ENCODE measurements at places on chromosomes 7 and 10.

GRCh38 chr10:118882741-118883140, 128.0 kb upstream of the CACUL1 start:
- DNase-seq: no peak

GRCh38 chr10:67262675-67263074, 336.8 kb downstream of the LRRTM3 start:
- no peak for DNase-seq

- DNase-seq: no peak
These were observed 44.8 kb upstream of the HPSE2 start for GRCh38 chr10:99280472-99280871.

- peak; percentile 72 for DNase-seq
These were observed 1.4 kb downstream of the CCNJ start for GRCh38 chr10:96044736-96045135.

- no peak for DNase-seq
These were observed 100.8 kb upstream of the FAM20C start for GRCh38 chr7:91396-92175.

GRCh38 chr7:1366801-1367405, 92.4 kb downstream of the MICALL2 start:
- no peak for DNase-seq

- no peak for DNase-seq
These were observed 319.7 kb downstream of the PTPRN2 start for GRCh38 chr7:158267742-158268435.

DNA sequence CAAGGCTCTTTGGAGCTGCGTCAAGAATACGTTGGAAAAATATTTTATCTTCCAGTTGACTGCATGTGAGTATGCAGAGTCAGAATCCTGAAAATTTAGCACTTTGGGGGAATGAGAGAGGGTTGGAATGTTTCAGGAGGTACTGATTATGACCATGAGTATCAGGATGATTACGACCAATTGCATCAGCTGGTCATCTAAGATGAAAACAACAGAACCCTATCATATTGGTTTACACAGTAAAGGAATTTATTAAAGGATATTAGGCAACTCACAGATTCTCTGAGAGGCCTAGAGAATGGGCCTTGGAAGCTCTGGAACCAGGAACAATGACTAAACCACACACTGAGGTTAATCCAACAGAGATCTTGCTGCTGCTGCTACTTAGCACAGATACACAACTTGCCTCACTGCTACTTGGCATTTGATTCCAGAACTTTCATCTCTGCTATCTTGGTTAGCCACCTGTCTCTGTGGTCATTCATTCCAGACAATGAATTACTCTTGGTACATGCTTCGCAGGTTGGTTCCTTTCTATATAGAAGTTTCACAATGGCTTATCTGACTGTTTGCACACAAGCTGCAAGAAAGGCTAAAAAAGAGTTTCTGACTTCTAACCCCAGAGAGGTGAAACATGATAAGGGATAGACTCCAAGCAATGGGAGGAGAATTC, 68.0 kb upstream of the CTTNBP2 start:
- peak; percentile 2 for DNase-seq

DNA sequence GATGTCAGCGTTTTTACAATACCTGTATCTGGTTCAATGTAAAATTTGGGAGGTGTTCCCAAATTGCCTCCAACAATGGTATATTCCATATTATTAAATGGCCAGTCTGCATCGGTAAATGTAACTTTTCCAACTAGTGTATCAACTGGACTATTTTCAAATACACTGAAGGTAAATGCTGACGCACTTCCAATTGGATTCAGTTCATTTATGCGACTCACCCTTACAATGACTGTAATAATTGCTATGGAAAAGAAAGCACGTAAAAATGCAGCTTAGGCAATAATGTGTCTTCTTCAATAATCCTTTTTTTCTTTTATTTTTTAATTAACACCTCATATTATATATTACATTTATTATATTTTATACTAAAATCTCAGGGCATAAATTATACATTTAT, 209.1 kb downstream of the HGF start:
- peak; percentile 40 for DNase-seq

- DNase-seq: no peak
These were observed 94.8 kb downstream of the KCNMA1 start for GRCh38 chr10:77542710-77543259.

- peak; percentile 85 for DNase-seq
These were observed 170.4 kb downstream of the MAGI2 start for GRCh38 chr7:79282882-79283602.
